HFF-Myc (cell line): ENCODE measurements at places on chromosomes 5 and 9.

DNA sequence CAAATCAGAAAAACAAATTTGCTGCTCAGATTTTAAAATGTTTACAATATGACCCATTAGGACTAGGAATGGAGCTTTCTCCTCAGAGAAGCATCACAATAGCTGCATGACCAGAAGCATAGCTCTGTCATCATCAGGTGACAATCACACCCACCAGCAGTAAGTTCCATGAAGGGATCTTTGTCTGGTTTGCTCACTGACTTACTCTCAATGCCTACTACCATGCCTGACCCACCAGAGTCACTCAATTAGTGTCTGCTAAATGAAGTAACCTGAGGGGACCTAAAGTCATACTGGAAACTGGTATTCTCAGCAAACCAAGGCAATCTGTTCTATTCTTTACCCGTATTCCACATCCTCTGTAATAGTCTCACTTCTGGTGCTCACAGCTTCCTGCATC lies 7.7 kb downstream of the ERMP1 start:
- no peak for DNase-seq

DNA sequence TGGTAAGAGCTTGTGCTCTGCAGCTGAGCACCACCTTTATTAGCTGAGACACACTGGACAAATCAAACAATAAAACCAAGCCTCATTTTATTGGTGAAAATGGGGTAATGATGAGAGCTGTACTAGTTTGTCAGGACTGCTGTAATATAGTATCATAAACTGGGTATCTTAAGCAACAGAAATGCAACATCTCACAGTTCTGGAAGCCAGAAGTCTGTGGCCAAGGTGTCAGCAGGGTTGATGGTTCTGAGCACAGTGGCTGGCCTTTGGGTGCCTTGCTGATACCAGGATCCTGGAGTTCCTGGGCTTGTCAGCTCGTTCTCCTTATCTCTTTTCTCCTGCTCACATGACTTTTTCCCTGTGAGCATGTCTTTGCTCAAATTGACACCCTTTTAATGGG lies 513.1 kb downstream of the IRX1 start:
- DNase-seq: no peak

DNA sequence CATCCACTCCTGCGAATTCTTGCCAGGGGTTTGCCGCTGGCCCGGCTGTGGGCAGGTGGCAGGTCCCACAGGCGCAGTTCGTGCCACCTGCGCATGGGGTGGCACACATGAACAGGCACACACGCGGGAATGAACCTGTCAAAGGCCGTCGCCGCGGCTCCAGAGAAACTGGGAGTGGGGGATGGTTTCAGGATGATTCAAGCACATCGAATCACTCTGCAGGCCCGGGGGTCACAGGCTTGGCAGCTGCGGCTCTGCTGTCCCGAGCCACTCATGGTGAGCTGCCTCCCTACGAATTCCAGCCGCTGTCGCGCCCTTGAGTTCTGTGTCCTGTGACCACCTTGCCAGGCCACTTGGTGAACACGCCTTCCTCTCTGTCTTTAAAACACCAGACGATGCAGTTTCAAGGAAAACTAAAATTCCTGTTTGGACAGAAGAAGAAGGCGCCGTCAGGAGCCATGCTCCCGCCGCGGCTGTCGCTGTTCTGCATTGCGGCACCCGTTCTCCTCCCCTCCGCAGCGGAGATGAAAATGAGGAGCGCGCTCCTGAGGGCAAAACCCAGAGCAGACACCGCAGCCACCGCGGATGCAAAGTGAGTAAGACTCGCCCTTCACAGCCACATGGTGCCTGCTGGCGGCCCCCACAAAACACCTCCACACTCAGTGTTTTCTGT lies 15.4 kb upstream of the EXOC3 start:
- no peak for DNase-seq

DNA sequence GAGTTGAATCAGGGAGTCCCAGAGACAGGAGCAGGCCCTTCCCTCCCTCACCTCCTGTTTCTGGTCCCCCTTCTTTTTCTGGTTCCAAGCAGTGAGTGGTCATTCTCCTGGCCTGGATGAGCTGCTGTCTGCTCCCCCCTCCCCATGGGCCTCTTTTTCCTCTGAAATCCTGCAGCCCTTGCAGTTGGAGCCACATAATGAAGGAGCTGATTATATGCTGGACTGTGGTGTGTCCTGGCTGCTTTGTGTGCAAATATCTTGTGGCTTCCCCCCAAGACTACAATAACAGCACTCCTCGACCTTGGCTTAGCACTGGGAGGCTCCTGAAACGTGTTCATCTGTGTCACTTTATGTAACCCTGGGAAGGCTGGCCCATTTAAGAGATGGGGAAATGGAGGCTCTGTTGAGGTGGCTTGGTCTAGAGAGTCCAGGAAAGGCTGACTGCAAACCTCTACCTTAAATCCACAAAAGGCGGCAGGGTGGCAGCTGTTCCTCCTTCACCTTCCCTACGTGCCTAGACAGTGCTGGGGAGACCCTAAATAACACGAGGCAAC lies 69.2 kb downstream of the SH3PXD2B start:
- no peak for DNase-seq

GRCh38 chr9:137371521-137371941 lies 51.4 kb downstream of the EXD3 start:
- DNase-seq: no peak

- no peak for DNase-seq
Measured at GRCh38 chr5:122332599-122333555, 20.8 kb downstream of the SNCAIP start.

DNA sequence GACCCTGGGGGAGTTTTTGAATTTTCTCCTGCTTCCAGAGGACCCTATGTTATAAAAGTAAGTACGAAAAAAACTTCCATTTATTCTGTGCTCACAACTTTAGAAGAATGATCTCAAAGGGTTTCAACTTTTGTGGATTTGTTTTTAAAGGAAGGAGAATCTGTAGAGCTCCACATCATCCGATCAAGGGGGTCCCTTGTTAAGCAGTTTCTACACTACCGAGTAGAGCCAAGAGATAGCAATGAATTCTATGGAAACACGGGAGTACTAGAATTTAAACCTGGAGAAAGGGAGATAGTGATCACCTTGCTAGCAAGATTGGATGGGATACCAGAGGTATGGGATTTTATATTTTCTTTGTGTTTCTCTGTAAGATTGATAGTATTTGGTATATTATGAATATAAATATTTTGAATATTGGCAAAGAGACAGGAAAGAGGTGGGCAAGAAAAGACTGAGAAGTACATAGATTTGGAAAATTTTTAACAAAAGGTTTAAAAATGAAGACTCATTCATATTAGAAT lies 84.2 kb downstream of the ADGRV1 start:
- no peak for DNase-seq

DNA sequence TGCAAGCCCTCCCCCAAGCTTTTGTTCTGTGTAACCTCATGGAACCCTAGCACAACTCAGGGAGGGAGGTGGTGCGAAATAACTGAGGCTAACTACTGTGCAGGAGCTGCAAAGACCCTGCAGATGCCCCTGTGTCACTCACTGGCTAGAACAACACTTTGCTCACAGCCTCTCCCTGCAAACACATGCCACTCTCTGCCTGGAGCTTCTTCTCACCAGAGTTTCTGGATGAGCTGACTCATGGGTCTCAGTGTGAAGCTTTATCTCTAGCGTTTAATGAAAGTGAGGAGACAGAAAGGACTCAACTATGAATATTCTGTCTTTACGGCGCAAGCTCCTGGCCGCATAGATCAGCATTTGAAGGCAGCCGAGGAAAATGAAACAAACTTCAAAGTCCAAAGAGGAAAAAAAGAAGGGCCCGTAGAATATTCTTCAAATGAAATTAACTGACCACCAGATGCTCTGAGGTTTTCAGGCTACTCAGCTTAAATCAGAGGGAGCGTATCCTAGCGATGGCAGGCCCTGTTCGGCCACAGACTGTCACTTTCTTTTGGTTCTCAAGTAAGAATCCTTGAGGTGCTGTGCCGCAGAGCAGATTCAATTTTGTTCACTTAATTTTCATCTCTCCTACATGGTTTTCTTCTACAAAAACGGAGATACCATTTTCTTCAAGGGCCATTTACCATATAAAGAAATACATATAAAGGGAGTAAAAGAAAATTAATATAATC lies 77.7 kb upstream of the TAS2R1 start:
- no peak for DNase-seq

DNA sequence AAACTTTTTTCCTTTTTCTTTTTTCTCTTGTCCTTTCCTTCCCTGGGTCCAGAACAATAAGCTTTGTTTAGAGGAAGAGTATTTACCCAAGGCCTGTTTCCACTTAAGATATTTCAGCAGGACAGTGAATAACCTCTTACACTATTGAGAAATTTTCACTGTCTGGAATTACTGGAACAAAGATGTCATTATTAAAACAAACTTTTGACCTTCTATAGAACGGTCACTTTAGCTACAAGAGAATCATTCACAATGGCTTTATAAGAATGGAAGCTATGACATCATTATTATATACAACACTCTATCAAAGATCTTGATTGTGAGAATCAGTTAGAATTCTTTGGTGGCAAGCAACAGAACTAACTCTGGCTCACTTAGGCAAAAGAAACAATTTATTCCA lies 22.0 kb upstream of the ARHGAP26 start:
- no peak for DNase-seq

GRCh38 chr5:40774623-40775022 lies 18.9 kb upstream of the TTC33 start:
- DNase-seq: no peak

GRCh38 chr5:144467792-144468191 lies 297.1 kb downstream of the KCTD16 start:
- DNase-seq: no peak

DNA sequence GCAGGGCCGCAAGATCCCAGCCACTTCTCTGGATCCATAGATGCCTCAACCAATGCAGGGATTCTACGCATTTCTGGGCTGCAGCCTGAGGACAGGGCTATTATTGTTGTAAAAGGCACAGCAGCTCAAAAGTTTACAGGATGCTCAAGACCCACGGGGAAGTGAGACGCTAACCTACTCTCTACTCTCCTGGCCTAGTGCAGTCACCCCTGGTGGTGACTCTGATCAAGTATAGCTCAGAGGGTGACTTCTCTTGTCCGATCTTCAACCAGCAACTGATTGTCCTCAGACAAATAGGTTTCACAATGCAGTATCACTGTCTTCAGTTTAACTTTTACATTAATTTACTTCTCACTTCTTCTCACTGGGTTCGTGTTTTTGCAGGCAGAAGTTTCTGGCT lies 34.3 kb upstream of the ZNF354B start:
- no peak for DNase-seq

GRCh38 chr9:18666348-18666747 lies 192.4 kb downstream of the ADAMTSL1 start:
- no peak for DNase-seq

DNA sequence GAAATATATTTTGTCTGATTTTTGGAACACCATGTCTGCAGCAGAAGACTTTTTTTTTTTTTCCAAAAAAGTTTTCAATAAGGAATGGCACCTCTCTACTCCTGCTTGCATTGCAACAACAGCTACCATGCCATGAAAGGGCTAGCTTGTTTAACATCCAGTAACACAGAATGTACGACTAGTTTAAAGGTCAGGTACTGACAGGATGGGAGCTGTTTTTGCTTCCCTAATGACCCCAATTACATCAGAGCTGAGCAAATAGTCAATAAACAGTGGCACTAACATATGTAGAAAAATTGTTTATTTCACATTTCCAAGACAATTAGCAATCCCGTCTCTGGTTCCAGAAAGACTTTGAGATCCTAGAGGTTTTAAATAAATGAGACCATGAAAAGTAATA lies 693.8 kb downstream of the NR2F1-AS1 start:
- no peak for DNase-seq

DNA sequence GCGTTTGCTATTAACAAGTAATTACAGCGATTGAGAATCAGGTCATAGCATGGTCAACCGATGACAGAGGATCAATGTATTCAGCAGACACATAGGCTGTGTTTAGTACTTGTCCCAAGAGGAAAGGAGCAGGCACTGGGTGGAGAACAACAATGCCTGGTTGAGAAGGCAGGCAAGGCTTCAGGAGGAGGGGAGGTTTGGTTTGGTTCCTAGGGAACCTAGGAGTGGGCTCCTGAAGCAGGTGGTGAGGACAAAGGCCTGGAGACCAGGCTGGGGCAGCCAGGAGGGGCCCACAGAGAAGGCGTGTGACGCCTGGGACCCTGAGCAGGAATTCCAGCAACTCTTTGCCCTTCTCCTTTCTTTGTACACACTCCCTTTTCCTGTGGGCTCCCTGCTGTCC lies 195.6 kb downstream of the SPOCK1 start:
- DNase-seq: no peak

DNA sequence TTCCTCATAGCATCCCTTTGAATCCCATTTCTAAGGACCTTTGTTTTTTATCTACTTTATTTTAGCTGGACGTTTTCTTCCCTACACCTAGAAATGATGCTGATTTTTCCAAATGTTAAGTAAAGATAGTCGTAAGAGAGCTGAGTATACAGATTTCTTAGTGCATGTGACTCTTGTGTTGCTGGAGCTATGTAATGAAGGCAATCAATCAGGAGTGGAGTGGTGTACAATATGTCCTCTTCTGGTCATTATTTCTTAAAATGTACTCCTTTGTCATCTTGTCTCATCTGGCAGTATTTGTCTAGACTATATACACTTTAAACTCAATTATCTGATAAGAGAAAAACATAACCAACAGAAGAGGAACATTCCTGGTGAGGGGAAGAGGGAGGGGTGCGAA lies 13.5 kb downstream of the GAPT start:
- no peak for DNase-seq

DNA sequence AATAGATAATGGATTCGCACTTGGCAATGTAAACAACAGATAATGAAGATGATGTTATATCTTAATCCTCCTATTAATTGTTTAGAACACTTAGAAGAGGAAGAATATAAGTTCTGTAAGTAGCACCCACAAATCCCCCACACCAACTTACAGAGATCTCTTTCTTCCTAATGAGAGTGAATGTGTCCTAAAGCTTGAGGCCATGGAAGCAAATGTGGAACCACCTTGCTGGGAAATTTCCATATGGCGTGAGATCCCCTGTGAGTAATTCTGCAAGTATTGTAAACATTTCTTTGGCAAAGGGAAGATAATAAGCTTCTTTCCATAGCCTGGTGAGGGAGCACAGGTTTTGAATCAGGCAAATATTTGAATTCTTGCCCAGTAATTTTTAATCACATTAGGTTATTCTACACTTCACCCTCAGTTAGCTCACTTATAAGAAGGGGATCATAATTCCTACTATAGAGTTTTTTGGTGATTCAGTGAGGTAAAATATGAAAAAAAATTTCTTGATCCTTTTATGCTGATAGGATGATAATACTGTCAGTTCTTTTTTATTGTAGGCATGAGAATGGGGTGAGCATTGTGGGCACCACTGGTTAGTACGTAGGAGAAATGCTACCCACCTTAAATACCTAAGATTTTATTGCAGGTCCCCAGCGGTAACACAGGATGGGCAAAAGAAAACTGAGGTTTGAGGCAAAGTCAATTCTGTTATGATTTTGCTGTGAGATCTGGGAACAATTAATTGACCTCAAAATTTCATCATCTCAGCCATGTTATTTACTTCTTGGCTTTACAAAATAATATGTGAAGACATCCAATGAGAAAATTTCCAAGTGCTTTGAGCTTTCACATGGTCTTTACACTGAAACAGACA lies 574.8 kb downstream of the PSAT1 start:
- DNase-seq: peak; percentile 94

GRCh38 chr9:79120941-79121340 lies 450.8 kb upstream of the TLE4 start:
- DNase-seq: no peak

- peak; percentile 47 for DNase-seq
Measured at GRCh38 chr9:6567140-6567591, 78.4 kb downstream of the GLDC start.

- no peak for DNase-seq
Measured at GRCh38 chr5:164497311-164498064, 992.1 kb downstream of the MAT2B start.

- DNase-seq: no peak
Measured at GRCh38 chr5:139335811-139336210, 5.8 kb upstream of the PAIP2 start.
